Inflammatory macrophage (primary cell): ENCODE measurements at places on chromosomes 5 and 9.

- DNase-seq: peak; percentile 59
Measured at GRCh38 chr5:113047733-113048652, 71.4 kb downstream of the DCP2 start.

DNA sequence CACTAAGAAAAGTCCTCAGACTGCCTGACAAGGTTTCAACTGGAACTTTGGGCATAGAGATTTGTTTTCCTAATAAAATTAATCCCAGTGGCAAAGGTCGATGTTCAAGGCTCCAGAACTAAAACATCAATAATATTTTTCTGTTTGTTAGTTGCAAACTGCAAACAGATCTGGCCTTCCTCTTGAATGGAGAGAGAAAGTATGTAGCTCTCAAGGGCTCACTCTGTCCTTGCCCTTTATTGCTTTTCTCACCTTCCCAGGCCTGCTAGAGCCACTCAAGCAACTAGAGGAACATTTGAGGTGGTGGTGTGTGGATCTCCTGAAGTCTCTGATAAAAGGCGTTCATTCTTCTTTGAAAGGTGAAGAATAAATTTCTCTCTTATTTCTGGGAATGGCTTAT lies 16.6 kb downstream of the ALDH1A1 start:
- no peak for DNase-seq

- DNase-seq: no peak
Measured at GRCh38 chr5:76813982-76814562, 4.8 kb upstream of the F2RL1 start.

GRCh38 chr5:23147625-23148024 lies 294.5 kb upstream of the CDH12 start:
- no peak for DNase-seq

GRCh38 chr9:125750627-125751011 lies 3.4 kb downstream of the PBX3 start:
- no peak for DNase-seq

- no peak for DNase-seq
Measured at GRCh38 chr9:114373960-114374730, 13.6 kb downstream of the AKNA start.

DNA sequence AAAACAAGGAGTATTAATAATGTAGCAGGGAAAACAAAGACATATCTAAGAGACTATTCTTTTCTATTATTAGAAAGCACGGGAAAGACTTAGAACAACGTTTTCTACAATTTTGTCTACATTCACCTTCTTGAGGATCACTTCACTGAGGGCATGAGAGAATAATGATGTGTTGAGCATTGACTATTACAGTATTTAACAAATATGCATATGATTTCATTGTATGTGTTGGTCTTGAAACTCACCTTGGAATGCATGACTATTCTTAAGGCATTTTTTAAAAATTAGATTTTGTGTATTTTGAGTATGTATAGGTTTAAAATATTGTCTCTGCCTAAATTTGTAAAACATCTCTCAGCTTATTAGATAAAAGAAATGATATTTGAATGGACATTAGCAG lies 1.2 kb downstream of the FSD1L start:
- no peak for DNase-seq

DNA sequence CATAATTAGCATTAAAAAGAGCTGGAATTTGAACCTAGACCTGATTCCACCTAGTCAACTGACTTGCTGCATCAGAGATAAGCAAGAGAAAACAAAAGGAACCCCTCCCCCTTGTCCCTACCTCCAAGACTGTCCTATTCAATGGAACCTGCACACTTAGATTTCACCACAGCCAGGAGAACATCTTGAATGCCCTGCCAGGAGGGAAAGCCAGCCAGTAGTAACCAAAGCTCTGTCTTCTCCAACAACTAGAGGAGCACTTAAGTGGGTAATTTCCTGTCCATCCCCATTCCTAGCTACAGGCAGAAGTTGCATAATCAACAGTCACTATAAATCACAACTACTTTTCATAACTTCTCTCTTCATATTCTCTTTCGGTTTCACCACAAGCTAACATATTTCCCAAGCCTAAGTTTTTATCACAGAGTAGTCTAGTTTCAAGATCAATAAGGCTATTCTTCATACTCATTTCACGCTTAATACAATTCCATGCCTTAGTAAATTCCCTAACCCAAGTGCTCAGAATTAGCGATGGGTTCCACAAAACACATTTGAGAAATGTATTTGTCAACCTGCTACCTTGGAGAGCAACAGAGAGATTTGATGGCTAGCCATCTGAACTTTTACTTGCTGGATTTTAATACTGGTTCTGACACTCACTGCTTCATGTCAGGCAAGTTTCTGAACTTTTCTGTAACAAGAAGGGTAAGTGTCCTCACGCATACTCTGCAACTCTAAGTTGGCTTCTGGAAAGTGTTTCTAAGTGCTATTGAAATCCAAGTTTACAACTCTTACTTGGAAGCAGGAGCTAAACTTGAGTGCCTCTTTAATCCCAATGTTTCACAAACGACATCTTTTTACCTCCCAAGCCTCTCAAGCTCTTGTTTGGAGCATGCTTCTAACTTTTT lies 2.0 kb downstream of the DENND1A start:
- peak; percentile 79 for DNase-seq

DNA sequence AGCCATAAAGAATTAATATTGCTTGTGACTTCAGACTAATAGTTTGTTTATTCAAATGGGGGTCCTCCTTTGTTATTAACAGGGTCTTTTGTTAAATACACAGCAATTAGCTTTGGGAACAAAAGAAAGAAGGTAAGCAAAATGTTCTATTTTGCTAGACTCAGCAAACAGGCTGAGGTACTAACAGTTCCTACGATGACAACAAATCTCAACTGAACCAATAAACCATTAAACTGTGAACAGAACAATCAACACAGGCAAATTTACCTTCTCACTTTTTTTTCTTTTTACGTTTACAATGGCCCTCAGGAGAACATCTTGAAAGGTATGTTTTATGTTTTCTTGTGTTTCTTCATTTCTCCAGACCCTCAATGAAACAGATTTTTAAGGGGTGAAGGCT lies 207.2 kb downstream of the NFIB start:
- no peak for DNase-seq

DNA sequence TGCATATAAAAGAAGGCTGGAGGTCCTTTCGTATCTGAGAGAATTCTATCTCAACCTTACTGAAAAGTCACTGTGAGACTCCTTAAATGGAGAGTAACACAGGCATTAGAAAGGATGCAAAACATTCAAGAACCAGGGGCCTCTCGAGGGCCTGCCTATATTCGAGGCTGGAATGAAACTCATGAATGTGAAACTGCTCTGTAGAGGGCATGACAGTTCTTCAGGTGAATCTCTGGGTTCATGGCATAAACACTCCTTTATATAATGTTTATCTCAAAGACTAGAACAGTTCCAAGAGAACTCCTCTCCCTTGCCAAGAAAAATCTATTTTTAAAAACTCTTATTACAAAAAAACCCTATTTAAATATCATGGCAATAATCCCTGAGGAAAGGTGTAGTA lies 113.9 kb downstream of the SEC61B start:
- no peak for DNase-seq

- no peak for DNase-seq
Measured at GRCh38 chr5:96172436-96172835, 210.8 kb upstream of the ELL2 start.

DNA sequence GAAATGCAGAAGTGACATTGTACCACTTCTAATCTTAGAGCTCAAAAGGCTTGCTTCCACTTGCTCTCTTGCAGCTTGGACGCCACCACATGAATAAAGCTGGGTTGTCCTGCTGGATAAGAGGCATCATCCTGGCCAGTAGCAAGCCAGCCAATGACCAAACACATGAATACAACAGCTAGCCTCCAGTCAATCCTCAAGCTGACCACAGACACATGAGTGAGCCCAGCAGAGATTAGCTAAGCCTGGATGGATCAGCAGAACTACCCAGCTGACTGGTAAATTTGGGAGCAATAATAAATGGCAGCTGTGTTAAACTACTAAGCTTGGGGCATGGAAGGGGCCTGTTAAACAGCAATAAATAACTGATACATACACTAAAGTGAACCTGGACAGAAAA lies 121.1 kb upstream of the SLC12A2 start:
- no peak for DNase-seq

DNA sequence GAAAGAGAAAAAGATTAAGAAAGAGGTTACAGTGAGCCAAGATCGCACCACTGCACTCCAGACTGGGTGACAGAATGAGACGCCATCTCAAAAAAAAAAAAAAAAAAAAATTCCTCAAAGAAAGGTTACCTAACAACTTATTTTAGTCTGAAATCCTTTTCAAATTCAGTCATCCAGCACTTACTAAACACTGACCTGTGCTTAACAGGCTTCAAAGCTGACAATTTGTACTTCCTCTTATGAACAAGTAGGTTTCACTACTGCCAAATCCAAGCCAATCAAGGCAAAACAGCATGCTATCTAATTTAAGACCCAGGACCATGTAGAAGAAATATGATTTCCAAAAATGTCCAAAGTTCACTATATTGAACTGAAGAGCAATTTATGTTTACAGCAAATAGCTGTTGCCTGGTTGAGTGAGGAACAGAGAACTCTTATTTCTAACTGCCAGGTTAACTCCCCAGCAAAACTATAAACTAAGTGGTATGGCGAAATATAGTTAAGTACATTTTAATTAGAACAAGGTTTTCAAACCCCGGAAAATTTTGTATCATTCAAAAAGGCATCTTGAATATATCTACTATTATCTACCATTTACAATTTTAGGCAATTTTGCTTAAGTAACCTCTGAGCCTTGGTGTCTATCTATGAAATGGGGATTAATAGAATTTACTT lies 13.4 kb downstream of the PWWP2A start:
- peak; percentile 41 for DNase-seq

- DNase-seq: no peak
Measured at GRCh38 chr9:23741351-23741750, 84.7 kb downstream of the ELAVL2 start.

- peak; percentile 72 for DNase-seq
Measured at GRCh38 chr5:138077064-138077696, 6.7 kb upstream of the WNT8A start.

DNA sequence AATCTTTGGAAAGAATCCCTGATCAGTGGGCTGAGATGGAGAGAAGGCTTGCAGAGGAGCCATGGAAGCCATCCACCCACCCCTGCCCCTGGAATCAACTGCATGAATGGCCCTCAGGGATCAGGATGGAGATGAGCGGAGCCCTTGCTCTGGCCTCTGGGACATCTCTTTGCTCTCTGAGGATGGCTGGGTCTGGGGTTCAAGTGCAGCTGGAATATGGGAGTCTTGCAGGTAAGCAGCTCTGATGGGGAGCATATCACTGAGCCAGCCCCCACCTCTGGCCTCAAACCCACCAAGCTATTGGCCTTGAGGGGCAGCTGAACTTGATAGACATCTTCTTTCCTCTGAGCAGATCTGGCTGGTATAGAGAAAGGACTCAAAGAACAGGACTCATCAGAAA lies 76.1 kb downstream of the C5orf15 start:
- no peak for DNase-seq

DNA sequence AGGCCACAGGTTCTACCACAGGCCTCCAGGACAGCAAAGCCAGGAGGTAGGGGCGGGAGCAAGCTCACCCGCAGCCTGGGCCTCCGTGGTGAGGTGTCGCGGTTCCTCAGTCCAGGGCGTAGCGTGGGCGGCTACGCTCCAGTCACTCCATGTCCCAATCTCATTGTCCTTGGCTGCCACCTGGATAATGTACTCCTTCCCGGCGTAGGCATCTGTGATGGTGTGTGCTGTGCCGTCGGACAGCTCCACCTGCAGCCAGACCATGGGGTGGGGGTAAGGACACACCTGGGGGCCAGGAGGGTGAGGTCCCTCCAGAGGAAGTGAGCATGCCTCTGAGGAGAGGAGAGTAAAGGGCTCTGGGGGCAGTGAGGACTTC lies 29.8 kb upstream of the ENHO start:
- no peak for DNase-seq

- no peak for DNase-seq
Measured at GRCh38 chr5:36743891-36744772, 132.4 kb upstream of the NIPBL start.

GRCh38 chr5:133992429-133993155 lies 12.2 kb downstream of the VDAC1 start:
- DNase-seq: no peak

GRCh38 chr9:114653556-114654159 lies 3.9 kb downstream of the TEX53 start:
- DNase-seq: peak; percentile 80

DNA sequence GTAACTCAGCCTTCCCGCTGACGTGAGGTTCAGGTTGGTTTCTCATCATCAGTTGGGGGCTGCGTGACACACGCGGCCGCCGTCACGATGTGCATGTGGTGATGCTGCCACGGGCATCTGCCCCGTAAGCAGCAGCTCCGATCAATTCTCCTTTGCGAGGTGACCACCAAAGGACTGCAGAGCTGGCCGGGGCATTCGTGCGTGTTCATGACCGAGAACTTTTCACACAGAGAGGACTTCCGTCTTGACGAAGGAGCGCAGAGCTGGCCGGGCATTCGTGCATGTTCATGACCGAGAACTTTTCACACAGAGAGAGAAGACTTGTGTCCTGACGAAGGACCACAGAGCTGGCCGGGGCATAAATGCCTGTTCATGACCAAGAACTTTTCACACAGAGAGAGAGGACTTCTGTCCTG lies 3.8 kb upstream of the LCN1 start:
- no peak for DNase-seq

GRCh38 chr5:80094236-80094738 lies 59.1 kb downstream of the THBS4 start:
- DNase-seq: no peak

DNA sequence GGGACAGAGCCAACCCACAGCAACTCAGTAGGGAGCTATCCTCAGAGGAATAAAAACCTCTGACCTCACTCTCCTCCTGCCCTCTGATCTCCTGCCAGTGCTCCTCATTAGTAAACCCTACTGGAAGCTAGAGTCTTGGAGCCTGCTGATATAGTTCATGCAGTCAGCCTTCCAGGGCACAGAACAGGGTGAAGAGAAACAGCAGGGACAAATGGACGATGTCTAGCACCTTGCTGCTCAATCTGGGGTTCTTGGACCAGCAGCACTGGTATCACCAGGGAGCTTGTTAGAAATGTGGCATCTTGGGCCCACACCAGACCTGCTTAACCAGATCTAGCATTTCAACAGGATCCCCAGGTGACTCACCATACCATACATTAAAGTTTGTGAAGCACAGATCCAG lies 5.5 kb upstream of the GALNT12 start:
- DNase-seq: no peak

- DNase-seq: no peak
Measured at GRCh38 chr9:88759364-88759763, 224.4 kb downstream of the NXNL2 start.

GRCh38 chr9:316382-316965 lies 101.8 kb downstream of the DOCK8 start:
- DNase-seq: no peak

DNA sequence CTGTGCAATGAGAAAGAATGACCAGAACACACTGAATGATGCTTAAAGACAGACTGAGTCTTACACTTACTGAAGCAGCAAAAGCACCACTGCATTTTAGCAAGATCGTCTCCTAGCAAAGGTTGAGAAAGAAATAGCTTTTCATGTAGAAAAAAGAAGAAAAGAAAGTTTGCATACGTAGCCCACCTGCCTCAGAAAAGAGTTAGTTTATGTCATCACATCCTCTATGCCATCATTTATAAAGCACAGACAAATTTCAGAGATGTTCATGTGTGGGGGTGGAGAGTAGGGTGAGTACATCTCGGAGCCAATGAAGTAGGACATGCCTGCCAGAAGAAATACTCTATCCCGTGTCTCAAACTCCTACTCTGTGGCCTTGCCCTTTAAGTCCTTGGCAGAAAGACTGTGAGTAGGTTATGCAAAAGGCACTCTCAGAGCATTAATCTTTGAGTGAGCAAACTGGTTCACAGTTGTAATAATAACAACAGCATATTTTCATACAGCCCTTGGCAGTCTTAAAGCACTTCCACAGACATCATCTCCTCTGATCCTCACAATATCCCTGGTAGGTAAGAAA lies 22.4 kb downstream of the NRG2 start:
- DNase-seq: no peak

GRCh38 chr5:96195123-96195522 lies 233.5 kb upstream of the ELL2 start:
- no peak for DNase-seq
